ENCODE measurements at places on chromosomes 2 and 18.

DNA sequence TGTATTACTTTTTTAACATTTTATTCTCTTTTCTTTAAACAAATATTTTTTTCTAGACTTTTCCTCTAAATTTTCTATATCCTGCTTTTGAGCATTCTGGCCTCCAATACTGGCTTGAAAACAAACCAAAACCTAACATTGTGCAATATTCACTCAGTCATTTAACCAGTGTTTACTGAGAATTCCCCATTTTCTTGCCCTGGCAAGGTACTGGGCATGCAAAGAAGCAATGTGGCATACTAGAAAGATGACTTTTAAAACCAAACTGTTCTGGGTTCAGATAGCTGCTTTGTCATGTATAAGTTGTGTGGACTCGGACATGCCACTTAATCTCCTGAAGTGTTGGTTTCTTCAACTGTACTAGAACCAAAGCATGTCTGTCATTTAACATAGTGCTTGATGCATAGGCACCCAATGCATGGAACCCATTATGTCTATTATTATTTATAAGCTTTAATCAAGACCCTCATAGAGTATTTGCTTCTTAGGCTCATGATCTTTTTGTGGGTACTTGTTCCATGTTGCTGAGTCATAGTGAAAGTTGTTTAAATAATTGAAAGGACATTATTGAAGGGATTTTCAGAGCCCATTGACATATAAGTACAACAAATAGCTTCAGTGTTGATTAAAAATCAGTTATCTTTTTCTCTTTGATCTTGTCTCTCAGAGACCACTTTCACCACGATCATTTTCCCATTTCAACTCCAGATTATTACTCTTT, 185.4 kb upstream of the OSR1 start:
- no peak for DNase-seq

- DNase-seq = peak; percentile 96
Measured at GRCh38 chr18:13447621-13448334, 229.2 kb downstream of the LDLRAD4 start.

DNA sequence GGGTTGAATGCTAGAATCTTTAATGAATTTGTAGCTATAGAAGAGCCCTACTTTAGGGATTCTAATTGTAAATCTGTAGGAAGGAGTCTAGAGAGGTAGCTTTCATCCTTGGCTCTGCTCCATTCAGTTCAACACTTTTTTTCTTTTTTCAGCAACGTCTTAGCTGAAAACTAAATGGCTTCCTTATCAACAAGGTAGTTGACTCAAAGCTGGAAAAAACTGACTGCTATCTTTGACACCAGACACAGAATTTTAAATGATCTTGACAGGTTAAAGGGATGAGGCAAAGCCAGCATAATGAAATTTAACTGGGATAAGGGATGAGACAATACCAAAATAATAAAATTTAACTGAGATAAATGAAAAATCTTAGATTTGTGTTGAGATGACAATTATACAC, 54.9 kb downstream of the TMEFF2 start:
- no peak for DNase-seq

- DNase-seq = no peak
Measured at GRCh38 chr2:40400336-40400953, 51.4 kb downstream of the SLC8A1 start.

GRCh38 chr2:231683292-231684235, 24.8 kb upstream of the PTMA start:
- DNase-seq = no peak
